WTC11 (cell line): ENCODE measurements at places on chromosomes 5 and 9.

DNA sequence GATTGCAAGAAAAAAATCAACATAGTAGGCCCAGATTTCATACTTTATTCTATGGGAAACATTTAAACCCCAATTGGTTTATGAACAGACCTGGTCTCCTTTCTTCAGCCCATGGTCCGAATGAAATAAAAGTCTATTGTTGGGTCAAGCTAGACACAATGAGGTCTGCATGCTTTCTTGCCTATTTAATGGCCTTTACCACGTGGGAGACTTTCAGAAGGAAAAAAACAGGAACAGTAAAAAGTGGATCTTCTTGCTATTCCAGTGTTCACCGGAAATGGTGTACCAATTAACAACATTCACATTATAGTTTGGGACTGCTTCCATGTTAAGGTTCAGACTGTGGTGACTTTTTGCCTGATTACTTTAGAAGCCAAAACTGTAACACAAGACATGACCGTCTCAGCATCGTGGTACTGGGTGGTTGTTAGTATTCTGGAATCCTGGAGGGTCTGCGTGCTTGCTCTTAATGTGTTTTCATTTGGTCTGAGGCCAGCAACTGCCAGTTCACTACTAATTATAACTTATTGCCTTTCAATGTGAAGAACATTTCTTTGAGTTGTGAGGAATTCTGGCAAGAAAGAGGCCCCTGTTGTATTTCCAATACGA, 85.4 kb upstream of the PRRC1 start:
- H3K4me1 ChIP-seq = peaks cover 2% of the 10 kb centered on the region; the same call in 1 of the 2 replicates
- no peak overlapping the region for H3K4me3 ChIP-seq
- H3K27ac ChIP-seq = no peak overlapping the region
- H3K36me3 ChIP-seq = no peaks in the 10 kb centered on the region
- no peaks in the 10 kb centered on the region for H3K27me3 ChIP-seq

DNA sequence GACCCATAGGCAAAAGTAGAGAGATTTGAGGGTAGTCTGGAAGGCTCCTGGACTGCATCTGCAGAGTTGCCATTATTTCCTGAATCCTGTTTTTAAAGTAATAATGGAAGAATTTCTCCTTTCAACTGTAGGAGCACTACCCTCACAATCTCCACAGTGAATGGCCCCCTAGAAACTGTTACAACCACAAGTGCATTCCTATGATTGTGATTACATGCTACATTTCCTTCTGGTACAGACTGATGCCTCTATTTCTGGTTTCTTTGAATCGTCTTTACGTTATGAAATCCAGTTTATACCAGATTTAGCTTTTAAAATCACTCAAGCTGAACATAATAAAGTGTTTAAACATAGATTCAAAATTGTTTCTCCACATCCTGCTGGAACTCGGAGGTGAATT, 49.4 kb downstream of the FRMPD1 start:
- no peaks in the 10 kb centered on the region for H3K36me3 ChIP-seq
- no peak for DNase-seq
- H3K4me3 ChIP-seq = no peak overlapping the region
- no peak overlapping the region for H3K27ac ChIP-seq

DNA sequence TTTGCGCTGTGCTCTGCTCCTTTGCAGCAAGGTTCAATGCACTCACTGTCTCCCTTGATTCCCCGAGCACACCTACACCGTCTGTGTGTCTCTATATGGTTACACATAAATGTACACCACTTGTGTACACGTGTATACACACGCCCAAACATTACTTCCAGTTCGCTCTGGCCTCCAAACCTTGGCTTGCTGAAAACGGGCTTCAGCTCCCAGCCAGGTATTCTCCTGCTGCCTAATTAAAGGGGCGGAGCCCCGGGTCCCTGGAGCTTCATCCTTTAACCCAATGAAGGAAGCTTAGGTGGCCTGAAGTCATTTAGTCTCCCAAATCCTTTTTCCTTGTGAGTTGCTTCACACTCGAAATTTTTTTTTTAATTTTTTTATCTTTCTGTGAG, 4.6 kb downstream of the ISL1 start:
- no peaks in the 10 kb centered on the region for H3K36me3 ChIP-seq
- peak; percentile 48 for DNase-seq
- peaks cover 77% of the 10 kb centered on the region for H3K4me1 ChIP-seq
- H3K27ac ChIP-seq = no peak overlapping the region

DNA sequence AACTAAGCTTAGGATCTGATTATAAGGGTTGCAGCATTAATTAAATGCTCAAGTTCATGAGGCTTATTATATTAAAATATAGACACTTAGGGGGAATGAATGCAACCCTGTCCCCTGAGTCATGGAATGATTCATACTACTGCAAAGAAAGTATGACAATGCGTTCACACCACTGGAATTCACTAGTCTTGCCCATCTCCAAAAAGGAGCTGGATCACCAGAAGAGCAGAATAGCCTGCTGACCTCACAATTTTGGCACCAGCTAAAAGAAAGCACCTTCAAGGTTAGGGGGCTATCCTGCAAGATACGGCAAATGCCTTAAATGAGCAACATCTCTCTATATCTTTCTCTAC, 32.0 kb upstream of the TMED7 start:
- H3K27me3 ChIP-seq = no peaks in the 10 kb centered on the region
- H3K4me3 ChIP-seq = no peak overlapping the region
- no peak overlapping the region for H3K27ac ChIP-seq
- H3K4me1 ChIP-seq = peaks cover 16% of the 10 kb centered on the region
- no peaks in the 10 kb centered on the region for H3K36me3 ChIP-seq
- DNase-seq = no peak

- no peaks in the 10 kb centered on the region for H3K36me3 ChIP-seq
- no peak overlapping the region for H3K27ac ChIP-seq
- peak overlapping the region; percentile 18; the same call in 1 of the 2 replicates for H3K4me3 ChIP-seq
Observed at GRCh38 chr9:4143936-4144717, 155.7 kb downstream of the GLIS3 start.

- peaks cover 4% of the 10 kb centered on the region for H3K36me3 ChIP-seq
- no peak overlapping the region for H3K27ac ChIP-seq
- peaks cover 6% of the 10 kb centered on the region; the same call in 1 of the 2 replicates for H3K4me1 ChIP-seq
- no peak overlapping the region for H3K4me3 ChIP-seq
- DNase-seq = no peak
Observed at GRCh38 chr5:579211-579610, 32.9 kb upstream of the CEP72 start.

DNA sequence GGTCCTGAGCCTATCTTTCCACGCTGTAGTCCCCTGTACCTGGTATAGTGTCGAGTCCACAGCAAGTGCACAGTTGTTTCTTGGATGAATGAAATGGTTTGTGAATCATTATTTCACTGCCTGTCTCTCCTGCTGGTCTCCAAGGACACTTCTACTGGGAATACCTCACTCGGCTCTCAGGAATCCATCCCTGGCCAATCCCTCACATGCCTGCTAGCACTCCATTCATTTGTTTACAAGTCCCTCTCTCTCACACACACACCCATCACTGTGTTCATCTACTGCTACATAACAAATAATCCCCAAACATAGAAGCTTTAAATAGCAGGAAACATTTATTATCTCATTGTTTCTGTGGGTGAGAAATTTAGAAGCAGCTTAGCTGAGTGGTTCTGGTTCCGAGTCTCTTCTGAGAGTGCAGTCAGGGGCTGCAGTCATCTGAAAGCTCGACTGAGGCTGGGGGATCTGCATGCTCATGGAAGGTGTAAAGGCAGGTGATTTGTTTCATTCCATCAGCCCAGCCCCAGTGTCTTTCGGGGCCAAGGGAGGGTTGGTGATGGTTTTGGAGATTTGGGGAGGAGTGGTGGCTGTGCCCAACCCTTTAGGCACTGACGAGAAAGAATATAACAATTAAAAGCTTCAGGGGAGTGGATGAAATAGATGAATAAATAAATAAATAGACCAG, 132.7 kb upstream of the IER5L start:
- peaks cover 5% of the 10 kb centered on the region; the same call in 1 of the 2 replicates for H3K27me3 ChIP-seq
- H3K4me1 ChIP-seq = peaks cover 12% of the 10 kb centered on the region
- no peaks in the 10 kb centered on the region for H3K36me3 ChIP-seq
- no peak overlapping the region for H3K4me3 ChIP-seq
- H3K27ac ChIP-seq = no peak overlapping the region
- DNase-seq = no peak
